Lower leg skin (tissue), 4 donors: ENCODE measurements at places on chromosomes 1 and 21. TPM values are rescaled to one million over a fixed set of nuclear protein-coding genes. Genes with fewer than 3 reads are reported as not detected.

DNA sequence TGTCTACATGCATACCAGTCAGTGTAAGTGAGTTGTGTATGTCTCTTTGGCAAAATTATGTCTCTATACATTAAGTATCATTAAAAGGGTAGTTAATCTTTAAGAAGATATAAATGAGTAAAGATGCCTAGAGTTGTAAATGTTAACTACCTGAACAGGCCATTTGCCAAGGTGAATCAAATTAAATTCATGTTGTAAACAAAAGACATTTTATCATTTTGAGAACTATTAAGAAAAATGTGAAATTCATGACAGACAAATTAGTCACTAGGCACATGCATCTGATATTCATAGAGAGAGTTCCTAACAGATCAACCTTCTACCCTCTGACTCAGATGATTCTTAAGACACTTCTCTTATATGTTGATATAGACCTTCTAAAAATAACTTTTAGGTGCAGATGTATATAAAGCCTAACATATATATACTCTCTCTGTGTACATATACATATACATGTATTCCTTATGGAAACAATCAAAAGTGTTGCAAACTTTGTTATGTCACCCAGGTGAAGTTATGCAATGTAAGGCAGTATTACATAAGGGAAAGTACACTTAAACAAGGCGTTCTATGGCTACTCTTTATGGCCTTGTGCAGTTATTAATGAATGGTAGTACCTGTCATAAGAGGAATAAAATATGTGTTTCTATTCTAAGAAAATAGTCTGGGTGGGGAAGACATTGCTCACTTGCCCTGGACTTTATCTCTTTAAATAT, at the start of gene TMPRSS15:
Gene TMPRSS15 (minus strand): TSS at position 51 of the 716 bp plus-strand sequence. CDS start 163 bp downstream, outside the sequence.
- DNase-seq = no peak

GRCh38 chr1:24186993-24187790, at the start of gene IFNLR1:
TSS of gene IFNLR1 (minus strand) at chr1:24187289. CDS start at chr1:24187248, 41 bp downstream.
- no peak for DNase-seq

DNA sequence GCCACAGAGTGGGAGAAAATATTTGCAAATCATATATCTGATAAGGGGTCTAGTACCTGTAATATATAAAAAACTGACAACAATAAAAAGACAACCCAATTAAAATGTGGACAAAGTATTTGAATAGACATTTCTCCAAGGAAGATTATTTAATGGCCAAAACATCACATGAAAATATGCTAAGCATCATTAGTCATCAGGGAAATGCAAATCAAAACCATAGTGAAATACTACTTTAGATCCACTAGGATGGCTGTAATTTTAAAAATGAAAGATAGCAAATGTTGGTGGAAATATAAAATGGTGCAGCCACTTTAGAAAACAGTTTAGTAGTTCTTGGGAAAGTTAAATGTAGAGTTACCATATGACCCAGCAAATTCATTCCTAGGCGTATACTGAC, 118.7 kb upstream of the KIF26B start:
- no peak for DNase-seq

- no peak for DNase-seq
Observed at GRCh38 chr1:37602750-37603694, 7.3 kb upstream of the GNL2 start.

DNA sequence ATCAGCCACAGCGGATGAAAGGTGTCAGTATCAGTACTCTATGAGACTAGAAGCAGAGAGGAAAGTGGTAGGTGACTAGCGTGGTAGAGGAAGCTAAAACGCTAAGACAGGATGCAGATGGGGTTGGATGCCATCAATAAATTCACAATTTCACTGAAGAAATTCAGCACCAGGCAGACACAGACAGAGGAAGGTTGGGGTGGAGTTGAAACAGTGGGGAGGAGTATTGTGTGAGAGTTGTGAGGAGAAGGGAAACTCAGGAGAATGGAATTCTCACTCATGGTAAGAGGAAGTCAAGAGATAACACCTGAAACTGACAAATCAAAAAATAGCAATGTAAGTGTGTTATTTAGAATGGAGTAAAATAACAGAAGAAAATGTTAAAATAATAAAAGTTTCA, 208.5 kb upstream of the DAB1 start:
- no peak for DNase-seq

Gene DNALI1
- total RNA-seq = 1.5 TPM

DNA sequence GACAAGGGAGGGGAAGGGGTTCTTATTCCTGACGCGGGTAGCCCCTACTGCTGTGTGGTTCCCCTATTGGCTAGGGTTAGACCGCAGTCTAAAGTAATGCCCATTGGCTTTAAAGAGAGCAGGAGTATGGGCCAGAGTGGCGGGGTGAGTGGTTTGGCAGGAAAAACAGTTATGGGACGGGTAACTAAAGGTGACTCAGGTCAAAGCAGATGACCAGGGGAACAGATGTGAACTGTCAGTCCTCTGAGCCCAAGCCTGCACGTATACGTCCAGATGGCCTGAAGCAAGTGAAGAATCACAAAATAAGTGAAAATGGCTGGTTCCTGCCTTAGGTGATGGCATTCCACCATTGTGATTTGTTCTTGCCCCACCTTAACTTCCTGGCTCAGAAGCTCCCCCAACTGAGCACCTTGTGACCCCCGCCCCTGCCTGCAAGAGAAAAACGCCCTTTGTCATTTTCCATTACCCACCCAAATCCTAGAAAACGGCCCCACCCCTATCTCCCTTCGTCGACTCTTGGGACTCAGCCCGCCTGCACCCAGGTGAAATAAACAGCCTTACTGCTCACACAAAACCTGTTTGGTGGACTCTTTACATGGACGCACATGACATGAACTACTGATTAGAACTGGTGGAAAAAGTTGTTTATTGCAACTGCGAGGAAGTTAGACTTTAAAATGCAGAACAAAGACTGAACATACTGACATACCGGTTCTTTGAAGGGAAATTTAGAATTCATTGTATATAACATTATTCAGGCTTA, 758 bp upstream of the ATAD3B start:
- peak; percentile 24 for DNase-seq

DNA sequence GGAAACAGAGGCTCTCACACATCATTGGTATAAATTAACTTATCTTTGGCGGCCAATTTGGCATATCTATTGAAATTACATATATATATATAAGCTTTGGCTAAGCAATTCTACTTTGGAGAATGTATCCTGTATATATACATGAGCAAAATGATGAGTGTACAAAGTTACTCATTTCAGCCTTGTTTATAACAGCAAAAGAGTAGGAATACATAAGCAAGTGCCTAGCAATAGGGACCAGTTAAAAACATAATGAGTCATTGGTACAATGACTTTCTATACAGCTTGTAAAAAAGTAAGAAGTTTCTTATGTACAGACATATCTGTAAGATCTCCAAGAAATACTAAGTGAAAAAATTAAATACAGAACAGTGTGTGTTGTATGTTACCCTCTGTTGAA, 190.8 kb downstream of the LTN1 start:
- no peak for DNase-seq

Gene IL20
- not detected for total RNA-seq

Gene LENEP
- not detected for total RNA-seq

DNA sequence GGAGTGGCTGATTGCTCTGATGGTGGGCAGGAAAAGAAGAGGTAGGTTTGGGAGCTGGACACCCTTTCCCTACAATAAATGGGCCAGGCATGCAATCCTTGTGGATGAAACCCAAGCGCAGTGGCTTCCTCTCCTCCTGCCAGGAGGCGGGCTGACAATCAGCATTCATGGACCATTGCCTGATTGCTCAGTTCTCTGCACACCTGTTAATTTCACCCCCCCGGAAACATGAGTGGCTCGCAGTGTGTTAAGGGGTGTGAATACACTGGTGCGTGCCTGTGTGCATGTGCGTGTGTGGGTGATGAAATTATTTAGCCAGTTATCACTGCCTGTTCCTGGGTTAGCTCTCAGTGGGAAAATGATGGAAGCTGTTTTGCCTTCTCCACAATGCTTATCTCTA, 310.7 kb downstream of the PCP4 start:
- no peak for DNase-seq

- DNase-seq = no peak
Observed at GRCh38 chr1:34745666-34746065, 9.2 kb upstream of the GJB5 start.

Gene FMN2
- 0.49 TPM for total RNA-seq

- no peak for DNase-seq
Observed at GRCh38 chr1:1670866-1671265, 12.1 kb upstream of the CDK11B start.

DNA sequence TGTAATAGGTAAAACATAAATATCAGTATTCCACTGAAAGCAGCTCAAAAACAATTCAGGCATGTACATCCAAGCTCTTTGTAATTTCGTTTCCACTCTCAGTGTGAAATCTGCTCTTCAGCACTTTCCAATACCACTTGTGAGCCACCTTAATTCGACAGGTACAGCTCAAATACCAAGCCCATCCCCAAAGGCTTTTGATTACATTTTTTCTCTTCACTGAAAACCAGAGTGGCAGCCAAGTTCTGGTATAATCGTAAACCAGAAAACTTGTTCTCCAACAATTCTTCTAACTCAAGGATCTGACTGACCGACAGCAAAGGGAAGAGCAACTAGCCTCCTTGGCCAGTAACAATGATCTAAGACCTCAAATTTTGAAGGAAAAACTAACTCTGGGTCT, 36.8 kb downstream of the FBXO42 start:
- DNase-seq = no peak

GRCh38 chr1:234562334-234562733, 47.6 kb downstream of the IRF2BP2 start:
- DNase-seq = no peak
